ENCODE measurements at places on chromosomes 12 and 14. TPM values are rescaled to one million over a fixed set of nuclear protein-coding genes. Genes with fewer than 3 reads are reported as not detected.

DNA sequence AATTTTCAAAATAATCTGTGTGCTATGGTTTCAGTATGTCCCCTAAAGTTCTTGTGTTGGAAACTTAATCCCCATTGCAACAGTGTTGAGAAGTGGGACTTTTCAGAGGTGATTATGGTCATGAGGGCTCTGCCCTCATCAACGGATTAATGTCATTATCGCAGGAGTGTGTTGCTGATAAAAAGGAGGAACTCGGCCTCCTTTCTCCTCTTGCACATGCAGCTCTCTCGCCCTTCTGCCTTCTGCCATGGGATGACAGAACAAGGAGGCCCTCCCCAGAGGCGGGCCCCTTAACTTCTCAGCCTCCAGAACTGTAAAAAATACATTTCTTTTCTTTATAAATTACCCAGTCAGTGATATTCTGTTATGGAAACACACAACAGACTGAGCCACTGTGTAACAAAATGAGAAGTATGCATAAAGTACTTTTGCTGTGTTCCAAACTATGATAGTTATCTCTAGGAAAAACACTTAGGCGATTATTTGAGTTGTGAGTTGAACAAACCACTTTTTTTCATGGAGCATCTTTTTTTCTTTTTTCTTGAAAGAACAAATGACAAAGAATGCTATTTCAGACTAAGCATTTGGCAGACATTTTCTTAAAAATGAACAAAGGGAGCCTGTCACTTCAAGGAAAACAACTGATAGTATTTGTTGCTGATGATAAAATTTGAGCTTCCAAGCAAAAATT, 134.8 kb upstream of the FUT8 start:
- DNase-seq: no peak

DNA sequence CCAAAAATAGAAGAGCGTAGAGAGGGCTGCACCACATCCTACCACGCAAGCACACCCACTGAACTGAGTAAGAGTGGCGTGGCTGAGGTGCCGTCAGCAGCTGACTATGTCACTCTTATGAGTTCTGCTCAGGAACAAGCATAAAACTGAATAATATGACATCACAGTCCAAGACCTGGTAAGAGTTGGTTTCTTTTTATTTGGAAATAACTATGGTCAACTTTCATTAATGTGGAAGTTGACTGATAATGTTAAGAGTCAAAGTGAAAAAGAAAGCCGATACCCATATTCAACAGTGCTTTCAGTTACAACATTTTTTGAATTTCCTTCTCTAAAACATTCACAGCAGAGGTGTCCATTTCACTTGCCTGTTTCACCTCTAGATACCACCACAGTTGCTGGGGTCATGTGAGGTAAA, 44.6 kb downstream of the GNS start:
- DNase-seq: no peak

DNA sequence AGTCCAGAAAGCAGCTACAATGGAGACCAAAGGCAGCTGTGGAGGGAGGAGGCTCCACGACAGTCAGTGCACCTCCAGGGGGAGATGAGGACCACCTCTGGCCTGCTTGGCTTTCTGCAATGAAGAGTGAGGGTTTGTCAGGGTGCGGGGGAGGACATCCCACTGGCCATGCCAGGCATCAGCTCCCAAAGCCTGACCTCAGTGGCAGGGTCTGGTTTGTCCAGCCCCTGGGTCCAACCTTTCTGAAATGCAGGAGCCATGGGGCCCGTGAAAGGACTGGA, 35.2 kb downstream of the SLC6A12 start:
- DNase-seq: no peak

GRCh38 chr14:31937730-31938346, 139.3 kb upstream of the ARHGAP5 start:
- peak; percentile 60 for DNase-seq

DNA sequence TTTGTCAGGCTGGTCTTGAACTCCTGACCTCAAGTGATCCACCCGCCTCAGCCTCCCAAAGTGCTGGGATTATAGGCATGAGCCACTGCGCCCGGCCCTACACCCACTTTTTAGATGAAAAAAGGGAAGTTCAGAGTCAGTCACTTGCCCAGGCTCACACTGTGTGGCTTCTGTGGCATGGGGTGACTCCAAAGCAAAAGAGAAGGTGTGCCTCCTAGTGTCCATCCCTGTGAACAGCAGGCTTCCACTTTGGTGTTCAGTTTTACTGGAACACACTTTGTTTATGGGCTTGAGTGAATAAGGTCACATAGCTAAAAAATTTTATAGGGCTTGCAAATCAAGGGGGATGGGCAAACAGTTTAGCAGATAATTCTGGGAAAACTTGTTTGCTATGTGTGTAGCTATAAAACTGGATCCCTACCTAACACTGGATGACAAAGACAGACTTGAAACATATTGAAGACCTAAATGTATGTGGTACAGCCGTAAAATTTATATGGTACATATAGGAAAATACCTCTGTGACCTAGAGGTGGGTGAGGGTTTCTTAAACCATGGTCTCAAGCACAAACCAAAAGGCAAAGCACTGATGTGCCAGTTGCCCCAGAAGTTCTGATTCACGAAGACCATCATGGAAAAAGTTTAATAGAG, 54.9 kb downstream of the EID3 start:
- peak; percentile 82 for DNase-seq

DNA sequence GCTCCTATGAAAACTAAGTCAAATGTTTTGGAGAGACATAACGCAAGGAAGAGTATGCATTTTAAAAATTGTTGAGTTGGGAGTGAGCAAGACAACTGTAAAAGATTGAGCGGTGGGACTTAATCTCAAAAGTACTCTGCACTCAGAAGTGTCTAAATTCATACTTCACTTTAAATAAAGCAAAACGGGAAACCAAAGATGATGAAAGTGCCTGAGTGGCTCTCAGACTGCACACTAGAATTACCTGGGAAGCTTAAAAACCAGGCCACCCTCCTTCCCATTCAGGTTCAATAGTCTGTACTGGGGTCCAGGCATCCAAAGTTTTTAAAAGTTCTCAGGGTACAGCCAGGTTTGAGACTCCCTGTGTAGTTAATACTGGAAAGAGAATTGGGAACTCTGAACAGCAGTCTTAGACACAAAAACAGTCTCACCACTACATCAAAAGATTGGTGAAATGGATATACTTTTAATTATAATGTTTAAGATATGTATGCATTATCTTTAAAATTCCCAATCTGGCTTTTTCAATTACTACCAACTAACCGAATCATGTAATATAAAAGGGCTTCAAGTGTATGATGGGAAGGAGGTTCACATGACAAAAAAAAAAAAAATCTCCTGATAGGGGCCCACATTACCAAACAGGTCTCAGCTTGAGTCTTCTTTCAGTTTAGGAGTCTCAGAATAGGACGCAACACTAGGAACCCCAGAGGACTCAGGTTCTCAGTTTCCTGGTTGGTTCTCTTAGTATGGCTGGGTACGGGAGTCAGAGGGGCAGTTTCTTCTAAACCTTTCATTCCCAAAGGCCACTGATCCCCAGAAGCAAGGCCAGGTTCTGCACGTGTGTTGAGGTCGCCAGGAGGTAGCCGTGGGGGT, 1.0 kb downstream of the HOMEZ start:
- no peak for DNase-seq

DNA sequence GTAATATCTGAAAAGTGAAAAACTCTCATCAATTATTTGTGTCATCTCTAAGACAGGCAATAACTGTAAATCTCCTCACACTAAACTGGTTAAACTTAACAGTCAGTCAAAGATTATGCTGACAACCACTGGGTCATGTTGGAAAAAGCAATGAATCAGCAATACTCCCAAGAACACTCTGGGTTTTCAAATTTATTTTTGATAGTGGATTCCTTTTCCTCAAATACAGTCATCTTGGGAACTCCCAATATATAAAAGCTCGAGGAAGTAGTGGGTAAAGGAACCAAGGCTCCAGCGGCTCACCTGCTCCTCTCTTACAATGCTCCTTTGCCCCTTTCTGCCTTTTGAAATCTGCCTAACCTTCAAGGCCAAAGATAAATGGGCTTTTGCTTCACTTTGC, 70.0 kb downstream of the ARMH4 start:
- no peak for DNase-seq

GRCh38 chr14:92568621-92569479, 55.3 kb downstream of the RIN3 start:
- peak; percentile 39 for DNase-seq

- no peak for DNase-seq
These were observed 194.0 kb upstream of the ALG10 start for GRCh38 chr12:33828326-33828725.

- no peak for DNase-seq
These were observed 82.0 kb upstream of the OTOGL start for GRCh38 chr12:80017261-80017870.

- no peak for DNase-seq
These were observed 55.5 kb upstream of the DAAM1 start for GRCh38 chr14:59132796-59133494.

DNA sequence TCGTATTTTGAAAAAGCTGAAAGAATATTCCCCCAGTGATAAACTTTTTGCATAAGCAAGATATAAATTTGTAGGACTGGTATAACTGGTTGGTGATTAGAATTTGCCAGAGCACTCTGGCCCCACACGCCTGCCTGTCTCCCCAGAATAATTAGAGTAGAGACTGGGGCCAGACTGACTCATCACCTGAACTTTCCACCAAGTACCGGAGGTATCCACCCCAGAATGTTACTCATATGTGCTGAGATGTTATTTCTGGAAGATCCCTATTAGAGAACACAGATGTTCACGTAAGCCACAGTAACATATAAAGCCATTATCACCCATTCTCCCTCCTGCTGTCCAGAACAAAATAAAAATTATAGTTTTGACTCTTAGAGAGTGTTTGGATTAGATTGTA, 49.5 kb upstream of the PIWIL1 start:
- DNase-seq: no peak

DNA sequence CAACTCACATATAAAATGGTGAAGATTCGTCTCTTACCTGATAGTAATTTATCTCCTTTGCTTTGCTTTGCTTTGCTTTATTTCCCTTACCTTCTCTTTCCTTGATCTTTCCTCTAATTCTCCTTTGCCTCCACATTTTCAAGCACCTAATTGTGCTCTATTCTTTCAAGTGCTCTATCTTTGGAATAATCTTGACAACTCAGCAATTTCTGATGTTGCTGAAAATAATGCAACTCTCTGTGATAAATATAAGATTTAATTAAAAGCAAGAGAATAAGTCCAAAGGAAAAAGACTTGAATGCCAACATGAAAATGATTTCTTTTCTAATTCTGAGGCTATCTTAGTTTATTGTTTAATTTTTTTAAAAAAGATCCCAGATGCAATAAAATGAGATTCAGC, 139.5 kb upstream of the SYT1 start:
- DNase-seq: no peak

DNA sequence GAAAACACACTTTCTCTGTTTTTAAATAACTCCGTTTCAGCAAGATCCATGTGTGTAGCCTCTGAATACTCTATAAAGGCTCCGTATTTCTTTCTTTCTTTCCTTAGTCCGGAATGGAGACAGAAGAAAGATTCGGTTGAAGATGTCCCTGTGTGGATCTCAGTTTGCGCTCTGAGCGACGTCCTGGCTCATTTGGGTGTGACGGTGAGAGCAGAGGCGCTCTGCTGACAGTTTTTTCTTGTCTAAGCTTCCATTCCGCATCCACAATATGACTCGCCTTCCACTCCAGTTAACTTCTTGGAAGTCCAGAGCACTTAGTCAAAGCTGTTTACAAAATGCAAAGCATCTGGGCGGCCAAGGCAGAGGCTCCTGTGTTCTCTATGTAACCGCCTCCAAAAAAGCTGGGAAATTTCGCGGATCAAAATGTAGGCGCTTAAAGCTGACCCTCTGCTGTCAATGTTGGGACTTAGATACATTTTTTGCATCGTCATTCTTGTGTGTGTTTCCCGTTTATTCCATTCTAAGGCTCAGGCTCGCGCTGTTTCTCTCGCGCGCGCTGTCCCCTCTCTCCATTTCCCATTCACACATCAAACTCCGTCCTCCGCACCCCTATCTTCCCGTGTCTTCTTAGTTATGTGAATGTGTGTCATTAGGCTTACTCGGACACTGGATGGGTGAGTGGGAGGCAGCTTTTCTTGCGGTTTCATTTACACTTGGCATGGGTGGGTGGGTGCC, 880 bp upstream of the FLRT2 start:
- DNase-seq: no peak

- DNase-seq: peak; percentile 14
These were observed 269.3 kb downstream of the DAD1 start for GRCh38 chr14:22319526-22320361.

- DNase-seq: no peak
These were observed 103.9 kb downstream of the ALG10 start for GRCh38 chr12:34126239-34126641.

GRCh38 chr12:52259657-52260243, 14.7 kb upstream of the KRT86 start:
- no peak for DNase-seq

- no peak for DNase-seq
These were observed 146.1 kb downstream of the METTL25 start for GRCh38 chr12:82504409-82504808.

DNA sequence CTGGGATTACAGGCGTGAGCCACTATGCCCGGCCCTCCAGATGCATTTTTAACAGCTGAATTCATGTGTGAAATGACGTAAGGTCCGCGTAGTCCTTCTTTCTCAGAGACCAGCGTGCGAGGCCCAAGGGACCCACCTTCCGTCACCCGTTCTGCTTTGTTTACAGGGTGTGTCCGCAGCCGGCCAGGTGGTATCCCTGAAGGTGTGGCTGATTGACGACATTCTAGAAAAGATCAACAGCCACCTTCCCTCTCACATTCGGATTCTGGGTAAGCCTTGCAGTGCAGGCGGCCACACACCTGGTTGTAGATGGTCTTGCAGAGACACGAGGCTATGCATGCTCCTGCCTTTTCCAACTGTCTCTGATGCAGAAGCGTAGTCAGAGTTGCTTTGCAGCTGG, 9.9 kb downstream of the PUS1 start:
- DNase-seq: no peak

GRCh38 chr12:117334051-117334450, 27.4 kb downstream of the NOS1 start:
- DNase-seq: no peak

- DNase-seq: no peak
These were observed 47.1 kb upstream of the STON2 start for GRCh38 chr14:81447021-81447764.

DNA sequence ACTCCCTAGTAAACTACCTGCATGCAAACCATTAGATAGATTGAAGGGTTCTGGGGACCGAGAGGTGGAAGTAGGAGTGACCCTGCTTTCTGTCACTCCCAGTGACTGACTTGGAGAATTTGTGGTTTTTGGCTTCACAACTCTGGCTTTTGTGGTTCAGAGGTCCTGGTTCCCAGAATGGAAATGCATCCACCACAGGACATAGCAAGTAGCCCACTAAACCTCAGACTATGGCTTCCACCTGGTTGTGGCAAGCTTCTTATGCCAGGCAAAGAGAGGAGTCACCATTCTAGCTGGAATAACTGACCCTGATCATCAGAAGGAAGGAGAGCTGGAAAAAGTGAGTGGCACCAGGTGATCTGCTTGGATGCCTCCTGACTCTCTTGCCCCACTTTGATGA, 162.4 kb upstream of the TMEM260 start:
- no peak for DNase-seq

Gene NRXN3
- total RNA-seq: not detected

Gene ADCY4
- total RNA-seq: 4.1 TPM

Gene TRPV4
- total RNA-seq: 0.17 TPM

Gene RERG
- 0.21 TPM for total RNA-seq

Gene DCAF11
- 116 TPM for total RNA-seq

Gene RD3L
- not detected for total RNA-seq

Measured in activated CD4-positive, alpha-beta T cell treated with anti-CD3 and anti-CD28 coated beads, Interleukin-2, amount 10 ng/mL, durations not matched to agents 7 days and 5 days (primary cell).